ENCODE measurements at places on chromosomes 4 and X.

DNA sequence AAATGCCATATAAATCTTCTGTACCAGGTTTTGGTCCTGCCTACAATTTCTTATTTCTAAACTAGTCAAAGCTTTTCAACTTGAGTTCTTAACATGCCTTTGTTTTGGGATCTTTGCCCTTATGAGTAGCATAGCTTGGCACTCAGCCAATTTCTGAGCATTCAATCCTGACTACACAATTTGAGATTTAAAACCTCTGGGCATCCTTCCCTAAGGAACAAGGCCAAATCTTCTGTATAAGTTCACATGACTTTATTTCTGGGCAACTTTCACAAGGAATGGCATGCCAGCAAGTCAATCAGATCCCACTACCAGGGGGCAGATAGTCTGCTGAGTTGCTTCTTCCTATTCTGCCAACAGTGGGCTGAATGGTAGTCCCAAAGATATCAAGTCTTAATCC, 254.2 kb downstream of the ADAMTS3 start:
- DNase-seq: no peak

- DNase-seq: no peak
Observed at GRCh38 chr4:79623021-79623870, 215.2 kb upstream of the GK2 start.

DNA sequence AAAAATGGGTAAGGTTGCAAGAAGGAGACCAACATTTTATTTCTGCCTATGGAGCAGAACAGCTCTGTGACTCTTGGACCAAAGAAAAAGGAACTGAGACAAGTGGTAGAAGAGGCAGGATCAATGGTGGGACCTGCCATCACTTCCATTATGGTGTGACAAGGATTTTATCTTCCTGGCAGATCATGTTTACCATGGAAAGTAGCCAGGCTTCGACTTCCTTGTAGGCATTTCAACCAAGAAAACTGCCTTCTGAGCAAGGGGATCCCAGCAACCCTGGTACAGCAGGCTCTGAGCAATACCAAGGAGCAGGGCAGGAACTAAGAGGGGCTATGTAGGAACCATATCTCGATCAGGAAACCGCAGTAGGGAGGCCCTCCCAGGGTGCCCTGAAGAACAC, 317.4 kb downstream of the IQCM start:
- no peak for DNase-seq

GRCh38 chrX:28586286-28586685, 960 bp upstream of the IL1RAPL1 start:
- DNase-seq: no peak
